SJSA1 (cell line): ENCODE measurements at places on chromosomes 3 and 15.

- H3K27ac ChIP-seq, result no peak overlapping the region
- no peaks in the 10 kb centered on the region for H3K4me1 ChIP-seq
- H3K36me3 ChIP-seq, result no peaks in the 10 kb centered on the region
- no peaks in the 10 kb centered on the region for H3K27me3 ChIP-seq
- H3K4me3 ChIP-seq, result no peak overlapping the region
- no peak for DNase-seq
These were observed 73.8 kb downstream of the FHIT start for GRCh38 chr3:61177450-61177849.

DNA sequence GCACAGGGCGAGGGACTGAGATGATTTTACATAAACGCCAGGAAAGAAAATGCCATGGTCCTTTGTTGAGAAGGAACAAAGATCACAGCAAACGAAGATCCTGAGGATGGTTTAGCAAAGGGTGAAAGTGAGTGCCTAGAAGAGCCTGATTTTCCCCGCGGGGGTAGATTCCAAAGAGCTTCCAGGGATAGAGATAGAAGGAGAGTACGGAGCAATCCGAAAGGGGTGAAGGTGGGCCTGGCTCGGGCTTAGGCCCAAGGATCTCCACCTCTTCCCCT is 977 bp downstream of the CDC25A start:
- peak overlapping the region; percentile 86 for H3K4me3 ChIP-seq
- no peak for DNase-seq
- no peaks in the 10 kb centered on the region for H3K27me3 ChIP-seq
- H3K27ac ChIP-seq, result peak overlapping the region; percentile 71

GRCh38 chr3:25821746-25822573 is 32.1 kb downstream of the OXSM start:
- no peaks in the 10 kb centered on the region for H3K36me3 ChIP-seq
- H3K27me3 ChIP-seq, result no peaks in the 10 kb centered on the region
- H3K4me3 ChIP-seq, result no peak overlapping the region
- H3K4me1 ChIP-seq, result peaks cover 14% of the 10 kb centered on the region
- no peak overlapping the region for H3K27ac ChIP-seq

DNA sequence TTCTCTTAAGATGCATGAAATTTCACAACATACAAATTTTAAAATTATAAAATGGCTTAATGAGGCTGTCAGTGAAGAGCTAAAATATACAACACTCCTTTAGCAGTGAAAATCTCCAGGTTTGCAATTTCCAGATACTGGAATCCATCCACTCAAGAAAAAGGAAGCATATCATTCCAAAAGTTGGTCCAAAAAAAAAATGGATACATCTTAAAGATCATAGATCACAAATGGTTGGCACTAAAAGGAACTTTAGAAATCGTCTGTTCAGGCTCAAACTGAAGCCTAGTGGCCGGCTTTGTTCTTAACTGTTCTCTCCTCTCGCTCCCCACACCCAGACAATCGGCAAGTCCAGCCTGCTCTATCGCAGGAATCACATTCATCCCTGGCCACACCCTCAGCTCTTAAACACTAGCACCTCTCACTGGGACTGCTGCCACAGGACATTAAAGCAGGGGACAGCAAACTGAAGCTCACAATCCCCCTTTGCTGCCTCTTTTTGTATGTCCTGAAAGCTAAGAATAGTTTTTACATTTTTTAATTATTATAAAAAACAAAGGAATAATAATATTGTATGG is 130.3 kb upstream of the CDIN1 start:
- DNase-seq, result no peak
- H3K27me3 ChIP-seq, result no peaks in the 10 kb centered on the region
- H3K4me1 ChIP-seq, result no peaks in the 10 kb centered on the region
- H3K27ac ChIP-seq, result no peak overlapping the region
- no peak overlapping the region for H3K4me3 ChIP-seq

- peaks cover 9% of the 10 kb centered on the region for H3K36me3 ChIP-seq
- H3K27ac ChIP-seq, result no peak overlapping the region
- no peaks in the 10 kb centered on the region for H3K27me3 ChIP-seq
- no peak for DNase-seq
These were observed 3.4 kb downstream of the LRIG1 start for GRCh38 chr3:66497288-66497984.

GRCh38 chr15:42921342-42921731 is 759 bp upstream of the TTBK2 start:
- H3K36me3 ChIP-seq, result no peaks in the 10 kb centered on the region; the same call in 1 of the 2 replicates
- peaks cover 10% of the 10 kb centered on the region; the same call in 1 of the 2 replicates for H3K4me1 ChIP-seq
- DNase-seq, result no peak
- H3K27ac ChIP-seq, result no peak overlapping the region

DNA sequence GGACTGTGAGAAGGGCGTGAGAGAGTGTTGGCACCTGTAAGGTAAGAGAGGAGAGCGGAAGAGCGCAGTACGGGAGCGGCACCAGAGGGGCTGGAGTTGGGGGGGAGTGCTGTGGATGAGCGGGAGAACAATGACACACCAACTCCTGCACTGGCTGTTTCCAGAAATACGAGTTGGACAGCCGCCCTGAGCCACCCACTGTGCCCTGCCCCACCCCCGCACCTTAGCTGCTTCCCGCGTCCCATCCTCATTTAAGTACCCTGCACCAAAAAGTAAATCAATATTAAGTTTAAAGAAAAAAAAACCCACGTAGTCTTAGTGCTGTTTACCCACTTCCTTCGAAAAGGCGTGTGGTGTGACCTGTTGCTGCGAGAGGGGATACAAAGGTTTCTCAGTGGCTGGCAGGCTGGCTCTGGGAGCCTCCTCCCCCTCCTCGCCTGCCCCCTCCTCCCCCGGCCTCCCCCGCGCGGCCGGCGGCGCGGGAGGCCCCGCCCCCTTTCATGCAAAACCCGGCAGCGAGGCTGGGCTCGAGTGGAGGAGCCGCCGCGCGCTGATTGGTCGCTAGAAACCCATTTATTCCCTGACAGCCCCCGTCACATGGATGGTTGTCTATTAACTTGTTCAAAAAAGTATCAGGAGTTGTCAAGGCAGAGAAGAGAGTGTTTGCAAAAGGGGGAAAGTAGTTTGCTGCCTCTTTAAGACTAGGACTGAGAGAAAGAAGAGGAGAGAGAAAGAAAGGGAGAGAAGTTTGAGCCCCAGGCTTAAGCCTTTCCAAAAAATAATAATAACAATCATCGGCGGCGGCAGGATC is at the start of gene SOX2:
SOX2 (plus strand) TSS at position 601 of the 811 bp plus-strand sequence. CDS start 436 bp downstream, outside the sequence.
- peak within 1 kb of the TSS; percentile 68 for H3K27ac ChIP-seq
- H3K27me3 ChIP-seq, result no peaks in the 10 kb centered on the region

- no peaks in the 10 kb centered on the region for H3K36me3 ChIP-seq
- no peak overlapping the region for H3K4me3 ChIP-seq
- peaks cover 14% of the 10 kb centered on the region for H3K4me1 ChIP-seq
- no peaks in the 10 kb centered on the region for H3K27me3 ChIP-seq
These were observed 70.8 kb upstream of the POMGNT2 start for GRCh38 chr3:43176666-43177065.

DNA sequence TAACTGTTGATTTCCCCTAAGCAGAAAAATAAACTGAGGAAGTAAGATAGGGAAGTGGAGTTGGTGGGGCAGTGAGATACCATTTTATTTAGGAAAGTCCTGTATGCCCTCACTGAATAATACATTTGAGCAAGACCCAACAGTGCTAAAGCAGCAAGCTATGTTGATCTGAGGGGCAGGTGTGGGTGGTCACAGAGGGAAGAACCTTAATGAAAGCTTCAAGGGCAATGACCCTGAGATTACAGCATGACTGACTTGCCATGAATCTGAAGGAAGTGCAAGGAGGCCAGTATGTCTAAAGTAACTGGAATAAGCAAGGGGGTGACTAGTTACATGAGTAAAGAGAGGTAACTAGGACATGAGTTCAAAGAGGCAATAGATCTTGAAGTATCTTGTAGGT is 159.5 kb downstream of the CD47 start:
- no peaks in the 10 kb centered on the region for H3K36me3 ChIP-seq
- DNase-seq, result no peak
- H3K4me3 ChIP-seq, result no peak overlapping the region

DNA sequence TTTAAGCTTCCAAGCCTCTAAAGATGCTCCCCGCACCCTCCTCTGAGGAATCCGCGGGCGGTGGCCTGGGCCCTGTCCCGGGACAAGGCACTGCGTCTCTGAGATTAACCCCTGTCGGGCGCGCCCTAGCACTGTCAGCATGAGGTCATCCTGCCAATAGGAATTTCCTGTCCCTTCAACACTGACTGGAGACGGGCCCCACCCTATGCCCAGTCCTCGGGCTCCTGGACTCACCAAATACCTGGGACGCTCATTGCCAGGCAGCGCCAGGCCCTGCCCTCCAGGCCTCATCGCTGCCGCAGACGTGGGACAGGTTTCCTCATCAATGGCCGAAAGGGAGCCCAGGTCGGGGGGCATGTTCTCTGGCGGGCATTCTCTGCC is 67.6 kb upstream of the SH3GL3 start:
- no peak overlapping the region for H3K4me3 ChIP-seq
- peak overlapping the region; percentile 68 for H3K27ac ChIP-seq
- H3K36me3 ChIP-seq, result no peaks in the 10 kb centered on the region
- no peaks in the 10 kb centered on the region for H3K27me3 ChIP-seq
- DNase-seq, result peak; percentile 52

GRCh38 chr3:193729601-193730000 is 136.6 kb downstream of the OPA1 start:
- H3K4me1 ChIP-seq, result no peaks in the 10 kb centered on the region; the same call in 1 of the 2 replicates
- H3K27ac ChIP-seq, result no peak overlapping the region
- H3K36me3 ChIP-seq, result no peaks in the 10 kb centered on the region
- no peak for DNase-seq

- H3K4me3 ChIP-seq, result no peak overlapping the region
- no peaks in the 10 kb centered on the region for H3K4me1 ChIP-seq
- DNase-seq, result no peak
- H3K27me3 ChIP-seq, result no peaks in the 10 kb centered on the region
- no peak overlapping the region for H3K27ac ChIP-seq
- H3K36me3 ChIP-seq, result no peaks in the 10 kb centered on the region
These were observed 472.8 kb upstream of the KCNMB2 start for GRCh38 chr3:178063461-178063860.

GRCh38 chr3:195757438-195757770 is 36.6 kb downstream of the MUC20 start:
- H3K36me3 ChIP-seq, result no peaks in the 10 kb centered on the region
- H3K4me3 ChIP-seq, result no peak overlapping the region
- no peaks in the 10 kb centered on the region; the same call in 1 of the 2 replicates for H3K4me1 ChIP-seq
- no peak for DNase-seq
- H3K27me3 ChIP-seq, result peaks cover 30% of the 10 kb centered on the region; the same call in 1 of the 2 replicates

DNA sequence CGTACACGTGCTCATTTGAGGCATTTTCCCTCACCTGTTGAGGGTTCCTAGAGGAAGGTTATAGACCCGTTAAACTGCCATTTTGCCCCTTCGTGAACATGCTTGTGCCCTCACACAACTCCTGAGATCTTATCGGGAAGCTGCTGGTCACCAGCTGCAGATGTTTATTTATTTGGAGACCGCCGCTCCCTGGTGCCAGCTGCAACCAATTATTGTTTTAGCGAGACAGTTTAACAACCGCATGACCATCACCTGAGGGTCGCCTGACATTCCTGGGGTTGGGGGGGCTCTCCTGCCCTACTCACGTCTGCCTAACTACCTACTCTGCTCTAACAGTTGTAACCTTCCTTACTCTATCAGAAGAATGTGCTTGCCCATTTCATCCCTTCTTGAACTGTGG is 292.5 kb downstream of the MCTP2 start:
- no peak overlapping the region for H3K4me3 ChIP-seq
- no peaks in the 10 kb centered on the region for H3K27me3 ChIP-seq
- H3K4me1 ChIP-seq, result no peaks in the 10 kb centered on the region
- no peaks in the 10 kb centered on the region for H3K36me3 ChIP-seq
- no peak for DNase-seq

GRCh38 chr3:125496701-125497100 is 23.3 kb downstream of the SNX4 start:
- no peaks in the 10 kb centered on the region for H3K27me3 ChIP-seq
- H3K36me3 ChIP-seq, result peaks cover 46% of the 10 kb centered on the region
- no peak for DNase-seq

DNA sequence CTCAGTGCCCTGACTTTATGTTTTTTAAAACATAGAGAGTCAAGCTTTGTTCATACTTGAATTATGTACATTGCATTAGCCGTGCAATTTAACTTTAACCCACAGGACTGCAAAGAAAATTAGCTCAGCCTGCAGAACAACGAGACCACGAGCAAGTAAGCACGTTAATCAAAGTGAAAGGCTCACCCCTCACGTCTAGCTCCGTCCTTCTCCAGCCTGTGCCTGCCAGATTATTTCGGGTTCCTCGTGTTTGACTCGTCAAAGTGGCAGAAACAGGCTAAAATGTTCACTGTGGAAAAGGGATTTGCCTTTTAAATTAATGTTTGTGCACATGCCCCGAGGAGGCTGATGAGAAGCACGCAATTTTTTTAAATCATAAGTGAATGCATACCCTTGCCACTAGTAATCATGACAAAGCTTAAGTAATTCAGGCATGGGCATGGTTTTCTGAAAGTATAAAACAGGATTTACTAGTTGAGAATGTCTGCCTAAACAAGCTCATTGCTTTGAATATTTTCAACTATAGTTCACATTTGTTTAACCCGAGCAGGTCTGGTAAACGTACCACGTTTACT is 15.3 kb downstream of the ZBTB38 start:
- no peak overlapping the region for H3K4me3 ChIP-seq
- peaks cover 82% of the 10 kb centered on the region for H3K36me3 ChIP-seq
- DNase-seq, result no peak
- H3K4me1 ChIP-seq, result no peaks in the 10 kb centered on the region

DNA sequence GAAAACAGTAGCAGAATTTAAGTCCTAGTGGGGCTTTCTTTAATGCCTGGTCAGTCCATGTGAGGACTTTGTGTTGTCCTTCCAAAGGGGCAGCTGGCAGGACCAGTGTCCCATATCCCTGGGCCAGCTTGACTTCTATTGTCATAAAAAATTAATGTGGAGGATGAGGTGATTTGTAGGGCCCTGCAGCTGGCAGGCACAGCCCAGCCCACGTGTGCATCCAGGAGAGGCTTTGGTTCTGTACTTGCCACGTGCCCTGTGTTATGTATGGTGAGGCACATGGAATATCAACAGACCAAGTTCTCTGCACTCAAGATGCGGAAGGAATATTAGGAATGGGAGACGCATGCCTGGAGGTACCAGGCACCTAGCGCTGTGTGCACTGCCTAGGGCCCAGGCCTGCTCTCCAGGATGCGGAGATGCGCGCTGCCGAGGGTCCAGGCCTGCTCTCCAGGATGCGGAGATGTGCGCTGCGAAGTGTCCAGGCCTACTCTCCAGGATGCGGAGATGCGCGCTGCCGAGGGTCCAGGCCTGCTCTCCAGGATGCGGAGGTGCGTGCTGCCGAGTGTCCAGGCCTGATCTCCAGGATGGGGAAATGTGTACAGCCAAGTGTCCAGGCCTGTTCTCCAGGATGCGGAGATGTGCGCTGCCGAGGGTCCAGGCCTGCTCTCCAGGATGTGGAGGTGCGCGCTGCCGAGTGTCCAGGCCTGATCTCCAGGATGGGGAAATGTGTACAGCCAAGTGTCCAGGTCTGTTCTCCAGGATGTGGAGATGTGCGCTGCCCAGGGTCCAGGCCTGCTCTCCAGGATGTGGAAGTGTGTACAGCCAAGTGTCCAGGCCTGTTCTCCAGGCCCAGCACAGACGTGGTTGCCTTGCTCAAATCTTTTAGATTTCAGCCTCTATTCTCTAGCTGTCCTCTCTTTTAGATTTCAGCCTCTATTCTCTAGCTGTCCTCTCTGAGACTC is 183.3 kb upstream of the ROPN1 start:
- H3K27ac ChIP-seq, result no peak overlapping the region
- DNase-seq, result no peak
- H3K4me3 ChIP-seq, result no peak overlapping the region
- H3K27me3 ChIP-seq, result no peaks in the 10 kb centered on the region
- no peaks in the 10 kb centered on the region for H3K4me1 ChIP-seq
